ENCODE measurements at places on chromosomes 2 and 18.

GRCh38 chr2:176643646-176644045, 374.4 kb downstream of the MTX2 start:
- ATAC-seq: no peak

DNA sequence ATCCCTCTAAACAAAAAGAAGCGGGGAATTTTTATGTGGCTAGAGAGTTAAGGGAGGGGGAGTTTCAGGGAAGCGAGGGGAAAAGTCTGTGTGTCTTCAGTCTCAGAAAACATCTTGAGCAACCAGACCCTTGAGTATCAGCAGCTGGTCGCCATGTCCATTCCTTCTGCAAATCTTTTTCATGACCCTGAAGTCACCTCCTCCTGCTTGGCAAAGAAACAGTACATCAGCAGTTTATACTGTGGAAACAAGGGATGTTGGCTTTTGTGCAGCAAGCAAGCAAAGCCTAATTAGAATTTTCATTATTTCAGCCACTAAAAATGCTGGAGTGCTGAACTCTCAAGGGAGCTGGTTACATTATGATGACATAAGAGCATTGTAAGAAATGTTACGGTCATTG, 187.4 kb upstream of the SLC8A1 start:
- ATAC-seq: no peak

GRCh38 chr2:141529659-141530058, 601.2 kb downstream of the LRP1B start:
- no peak for ATAC-seq

GRCh38 chr18:56009411-56009810, 421.4 kb upstream of the TCF4 start:
- no peak for ATAC-seq

GRCh38 chr2:231612456-231613330, 20.0 kb downstream of the TEX44 start:
- peak; percentile 72 for ATAC-seq

- ATAC-seq: peak; percentile 13
These were observed 167.5 kb downstream of the DYSF start for GRCh38 chr2:71620851-71621251.

DNA sequence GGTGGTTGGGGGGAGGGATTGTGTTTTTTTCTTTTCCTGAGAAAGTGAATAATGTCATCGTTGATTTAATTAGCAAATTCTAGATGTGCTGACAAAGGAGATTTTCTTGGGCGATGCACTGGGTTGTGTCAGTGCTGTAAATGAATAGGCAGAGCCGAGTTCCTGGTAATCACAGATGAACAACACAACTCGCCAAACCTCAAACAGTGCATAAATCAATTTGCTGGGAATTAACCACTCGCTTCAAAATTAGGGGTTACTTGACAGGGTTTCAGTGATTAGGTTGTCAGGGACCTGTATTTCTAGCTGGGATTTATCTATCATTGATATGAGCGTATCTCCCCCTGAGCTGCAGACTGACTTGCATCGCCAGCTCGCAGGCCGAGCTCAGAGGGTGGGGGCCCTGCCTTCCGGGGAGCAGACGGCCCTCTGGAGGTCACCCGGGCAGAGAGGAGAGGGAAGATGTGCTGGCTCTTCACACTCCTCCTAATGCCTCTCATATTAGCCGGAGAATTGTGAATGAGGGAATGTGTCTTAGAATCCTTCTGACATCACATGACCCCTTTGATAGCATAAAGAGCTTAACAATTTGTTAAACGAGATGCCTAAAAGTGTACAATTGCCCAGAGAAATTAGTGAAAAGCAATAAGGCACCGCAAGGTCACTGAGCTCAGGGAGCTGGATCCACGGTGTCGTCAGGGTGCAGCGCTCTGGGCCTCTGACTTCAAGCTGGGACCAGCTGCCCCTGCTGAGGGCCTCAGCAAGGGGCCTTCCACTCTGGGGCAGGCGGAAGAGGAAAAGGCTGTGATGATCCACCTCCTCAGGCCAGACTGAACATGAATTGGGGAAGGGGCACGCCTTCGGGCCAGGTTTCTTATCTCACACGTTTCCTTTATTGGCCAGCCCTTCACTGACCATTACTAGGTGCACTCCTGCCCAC, 48.9 kb downstream of the SMIM21 start:
- ATAC-seq: no peak
